ENCODE measurements at places on chromosomes 5 and 9.
A peak's percentile ranks its signal among the peaks of the same experiment; 100 is the strongest.

GRCh38 chr5:168110870-168111832 is 180.3 kb upstream of the WWC1 start:
- DNase-seq, result peak; percentile 25

DNA sequence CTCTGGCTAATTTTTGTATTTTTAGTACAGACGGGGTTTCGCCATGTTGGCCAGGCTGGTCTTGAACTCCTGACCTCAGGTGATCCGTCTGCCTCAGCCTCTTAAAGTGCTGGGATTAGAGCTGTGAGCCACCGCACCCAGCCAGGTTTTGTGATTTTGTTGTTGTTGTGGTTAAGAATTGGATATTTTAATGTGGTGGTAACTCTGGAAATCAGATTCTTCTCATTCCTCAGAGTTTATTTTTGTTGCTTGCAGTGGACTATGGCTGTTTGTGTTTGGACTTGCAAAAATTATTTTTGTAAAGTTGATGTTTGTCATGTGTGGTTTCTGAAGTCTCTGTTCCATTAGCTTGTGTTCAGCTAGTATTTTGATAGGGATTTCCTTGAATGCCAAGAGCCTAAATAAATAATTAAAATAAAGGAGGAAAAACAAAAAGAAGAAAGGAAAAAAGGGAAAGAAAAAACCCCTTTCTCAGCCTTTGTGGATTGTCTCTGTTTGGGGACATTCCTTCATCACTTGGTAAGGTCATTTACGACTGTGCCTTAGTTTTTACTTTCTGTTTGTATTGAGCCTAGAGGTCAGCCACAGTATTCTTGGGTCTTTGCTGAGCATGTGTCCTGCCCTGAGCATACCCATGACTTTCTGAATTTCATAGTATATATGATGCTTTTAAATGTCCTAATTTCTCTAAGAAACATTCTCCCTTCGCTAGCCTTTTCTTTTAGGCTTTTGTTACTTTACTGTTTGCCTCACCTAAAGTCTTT is 37.3 kb downstream of the PBX3 start:
- DNase-seq, result no peak

DNA sequence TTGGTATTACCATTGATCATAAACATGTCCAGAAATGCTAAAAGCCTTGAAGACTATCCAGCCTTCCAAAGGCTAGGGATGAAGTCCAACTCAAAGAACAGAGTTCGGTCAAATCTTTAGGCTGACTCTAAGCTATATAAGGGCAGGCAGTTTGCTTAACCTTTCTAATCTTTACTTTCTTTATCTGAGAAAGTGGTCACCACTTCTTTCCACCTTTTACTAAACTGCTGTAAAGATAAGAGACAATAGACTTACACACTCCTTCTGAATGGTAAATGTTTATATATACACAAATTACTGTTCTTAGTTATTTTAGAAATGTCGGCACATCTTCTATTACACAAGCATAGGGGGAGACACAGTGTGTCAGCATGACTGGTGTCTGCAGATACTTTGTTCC is 100.4 kb downstream of the NREP start:
- peak; percentile 6 for DNase-seq

GRCh38 chr5:140178086-140178410 is 3.1 kb downstream of the CYSTM1 start:
- DNase-seq, result no peak

DNA sequence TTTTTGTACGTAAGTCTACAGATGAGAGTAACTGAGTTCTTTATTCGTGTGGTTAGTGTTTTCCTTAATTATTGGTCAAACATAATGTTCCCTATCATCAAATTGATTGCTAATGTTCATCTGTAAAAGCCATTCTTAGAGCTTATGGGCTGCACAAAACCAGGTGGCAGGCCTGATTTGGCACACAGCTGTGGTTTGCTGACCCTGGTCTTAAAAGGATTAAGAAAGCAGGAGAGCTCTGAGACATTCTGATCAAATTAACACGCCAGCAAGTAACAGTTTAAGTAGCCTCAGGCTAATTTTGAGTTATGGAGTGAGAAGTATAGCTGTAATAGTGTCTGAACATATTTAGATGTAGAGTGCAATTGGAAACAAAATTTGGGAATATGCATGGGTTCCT is 63.2 kb downstream of the PRR16 start:
- DNase-seq, result no peak

All from MV-4-11 (cell line).